Urinary bladder (tissue), 4 donors: ENCODE measurements at places on chromosomes 3 and 15. TPM values are rescaled to one million over a fixed set of nuclear protein-coding genes. Genes with fewer than 3 reads are reported as not detected.

DNA sequence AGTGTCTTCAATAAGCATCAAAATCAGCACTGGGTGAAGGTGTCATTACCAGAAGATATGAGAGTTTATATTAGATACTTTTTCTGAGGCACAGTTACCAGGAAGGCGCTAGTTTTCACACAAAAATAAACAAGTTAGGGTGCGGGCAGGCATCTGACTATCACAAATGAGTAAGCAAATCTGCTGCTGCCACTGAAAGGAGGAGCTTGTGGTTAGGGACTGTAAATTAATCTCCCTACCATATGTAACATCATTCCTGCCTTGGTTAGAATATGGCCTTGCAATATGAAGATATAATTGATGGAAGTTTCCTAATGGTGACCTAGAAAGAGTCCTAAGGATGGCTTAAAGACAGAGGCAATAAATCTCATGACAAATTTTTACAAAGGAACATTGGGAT is 19.5 kb upstream of the EID1 start:
- no peak for DNase-seq

DNA sequence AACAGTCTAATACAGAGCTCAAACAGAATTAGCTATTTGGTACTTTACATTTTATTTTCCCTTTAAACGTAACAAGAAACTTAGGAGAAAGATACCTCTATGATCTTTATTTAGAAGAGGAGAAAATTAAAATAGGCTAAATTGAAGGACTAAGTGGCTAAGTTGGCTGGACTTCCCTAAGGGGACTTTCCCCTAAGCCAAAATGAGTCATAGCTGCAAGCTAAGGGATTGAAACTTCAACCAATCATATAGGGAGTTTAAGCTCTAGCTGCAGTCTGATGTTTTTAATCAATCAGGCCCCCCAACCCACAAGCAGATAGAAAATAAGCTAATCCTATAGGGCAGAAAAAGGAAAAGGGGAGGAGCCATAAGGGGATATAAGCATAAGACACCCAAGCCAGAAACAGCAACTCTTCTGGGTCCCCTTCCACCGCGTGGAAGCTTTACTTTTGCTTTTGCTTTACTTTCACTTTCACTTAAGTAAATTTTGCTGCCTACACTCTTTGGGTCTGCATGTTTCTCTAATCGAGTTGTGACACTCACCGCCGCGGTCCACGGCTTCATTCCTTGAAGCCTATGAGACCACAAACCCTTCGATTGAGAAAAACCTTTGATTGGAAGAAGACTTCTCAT is 1108.5 kb upstream of the EPHA6 start:
- no peak for DNase-seq

DNA sequence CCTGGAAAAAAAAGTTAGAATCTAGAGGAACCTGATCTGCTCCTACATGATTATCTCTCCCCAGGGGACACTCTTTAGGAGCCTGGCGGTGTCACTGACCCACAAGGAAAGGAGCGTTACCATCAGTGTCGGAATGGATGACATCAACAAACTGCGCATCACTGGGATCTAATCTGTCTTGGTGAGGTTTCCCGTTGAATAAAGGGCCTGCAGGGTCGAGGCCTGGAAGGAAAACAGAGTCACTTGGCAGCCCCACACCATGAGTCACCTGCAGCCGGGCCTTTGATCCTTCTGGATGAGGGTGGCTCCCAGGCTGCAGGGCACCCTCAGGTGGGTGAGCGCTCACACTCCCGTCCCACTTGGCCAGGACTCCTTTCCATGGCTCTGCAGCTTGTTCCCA is 25.0 kb downstream of the LIPH start:
- DNase-seq = no peak

Gene MORF4L1
- polyA plus RNA-seq = 392 TPM

Gene GMPS
- 21.7 TPM for polyA plus RNA-seq
